Hepatic stellate cell (primary cell): ENCODE measurements at places on chromosomes 3 and 15.

- DNase-seq: no peak
Observed at GRCh38 chr3:132205609-132206008, 111.6 kb upstream of the ACP3 start.

DNA sequence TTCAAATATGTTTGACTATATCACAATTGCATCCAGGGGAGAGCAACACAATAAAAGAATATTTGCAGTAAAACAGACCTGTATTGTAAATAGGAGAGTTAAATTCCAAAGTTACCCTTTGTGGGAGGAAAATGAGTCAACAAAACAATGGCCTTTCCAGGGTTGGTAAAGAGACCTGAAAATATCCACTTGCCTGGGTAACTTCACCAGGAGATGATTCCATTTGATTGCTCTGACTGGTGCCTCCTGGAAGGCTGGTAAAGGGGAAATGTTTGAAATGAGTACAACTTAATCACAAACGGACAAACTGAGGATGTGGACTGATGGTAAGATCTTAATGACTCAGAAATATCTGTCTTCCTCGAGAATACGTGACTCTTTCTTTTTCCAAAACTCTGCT lies 43.6 kb upstream of the SRGAP3 start:
- no peak for DNase-seq

DNA sequence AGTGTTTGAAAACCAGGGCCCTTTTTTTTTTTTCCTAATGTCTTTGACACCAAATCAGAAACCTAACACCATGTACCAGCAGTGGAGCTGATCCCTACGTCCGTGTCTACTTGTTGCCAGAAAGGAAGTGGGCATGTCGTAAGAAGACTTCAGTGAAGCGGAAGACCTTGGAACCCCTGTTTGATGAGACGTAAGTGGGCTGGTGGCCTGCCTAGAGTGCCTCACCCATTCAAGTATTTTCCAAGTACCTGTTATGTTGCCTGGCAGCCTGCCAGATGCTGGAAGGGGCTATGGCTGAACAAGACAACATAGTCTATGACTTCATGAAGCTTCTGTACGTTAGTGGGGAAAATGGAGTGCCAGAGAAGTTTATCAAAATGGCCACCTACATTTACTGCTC lies 39.7 kb downstream of the ESYT3 start:
- no peak for DNase-seq

GRCh38 chr15:39287322-39288195 lies 293.3 kb upstream of the THBS1 start:
- DNase-seq: no peak

DNA sequence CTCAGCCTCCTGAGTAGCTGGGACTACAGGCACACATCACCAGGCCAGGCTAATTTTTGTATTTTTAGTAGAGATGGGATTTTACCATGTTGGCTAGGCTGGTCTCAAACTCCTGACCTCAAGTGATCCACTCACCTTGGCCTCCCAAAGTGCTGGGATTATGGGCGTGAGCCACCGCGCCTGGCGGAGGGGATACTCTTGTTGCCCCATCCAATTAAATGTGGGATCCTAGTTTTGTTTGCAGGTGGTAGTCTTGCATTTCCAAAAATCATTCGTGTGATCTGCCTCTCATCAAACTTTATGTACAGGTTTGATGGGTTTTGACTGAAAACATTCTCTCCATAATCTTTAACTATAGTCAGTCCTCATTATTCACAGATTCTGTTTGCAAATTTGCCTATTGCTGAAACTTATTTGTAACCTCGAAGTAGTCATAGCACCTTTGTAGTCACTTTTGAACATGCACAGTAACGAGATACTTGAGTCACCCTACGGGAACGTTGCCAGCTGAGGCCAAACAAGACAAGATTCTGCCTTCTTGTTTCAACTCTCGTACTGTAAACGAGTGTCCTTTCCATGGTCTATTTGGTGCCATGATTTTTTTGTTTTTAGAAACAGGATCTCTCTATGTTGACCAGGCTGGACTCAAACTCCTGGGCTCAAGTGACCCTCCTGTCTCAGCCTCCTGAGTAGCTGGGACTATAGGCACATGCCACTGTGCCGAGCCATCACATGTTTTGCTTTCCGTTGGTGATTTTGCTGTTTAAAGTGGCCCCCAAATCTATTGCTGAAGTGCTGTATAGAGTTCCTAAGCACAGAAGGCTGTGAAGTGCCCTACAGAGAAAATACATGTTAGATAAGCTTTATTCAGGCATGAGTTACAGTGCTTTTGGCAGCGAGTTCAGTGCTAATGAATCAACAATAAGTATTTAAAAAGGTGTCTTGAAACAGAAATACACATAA lies 8.1 kb upstream of the MAPK6 start:
- no peak for DNase-seq

DNA sequence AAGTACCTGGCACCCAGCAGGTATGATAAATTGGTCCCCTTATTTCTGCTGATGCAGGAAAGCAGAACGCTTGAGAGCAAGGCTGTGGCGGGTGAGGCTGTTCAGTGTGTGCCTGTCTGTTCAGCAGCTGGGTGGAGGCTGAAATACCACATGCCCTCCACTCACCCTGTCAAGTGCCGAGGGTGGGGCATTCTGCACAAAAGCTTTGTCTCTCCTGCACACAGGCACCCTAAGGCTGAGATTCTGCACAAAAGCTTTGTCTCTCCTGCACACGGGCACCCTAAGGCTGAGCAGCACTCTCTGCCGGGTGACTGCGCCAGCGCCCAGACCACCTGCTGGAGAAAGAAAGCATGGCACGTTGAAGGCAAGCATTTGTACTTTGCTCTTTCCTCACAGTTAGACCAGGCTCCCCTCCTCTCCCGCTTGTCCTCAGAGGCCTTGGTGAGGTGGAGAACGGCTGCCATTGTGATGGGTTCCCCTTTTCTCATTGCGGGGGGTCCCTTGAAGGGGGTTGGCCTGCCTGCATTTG lies 97.5 kb downstream of the BDH1 start:
- DNase-seq: no peak

DNA sequence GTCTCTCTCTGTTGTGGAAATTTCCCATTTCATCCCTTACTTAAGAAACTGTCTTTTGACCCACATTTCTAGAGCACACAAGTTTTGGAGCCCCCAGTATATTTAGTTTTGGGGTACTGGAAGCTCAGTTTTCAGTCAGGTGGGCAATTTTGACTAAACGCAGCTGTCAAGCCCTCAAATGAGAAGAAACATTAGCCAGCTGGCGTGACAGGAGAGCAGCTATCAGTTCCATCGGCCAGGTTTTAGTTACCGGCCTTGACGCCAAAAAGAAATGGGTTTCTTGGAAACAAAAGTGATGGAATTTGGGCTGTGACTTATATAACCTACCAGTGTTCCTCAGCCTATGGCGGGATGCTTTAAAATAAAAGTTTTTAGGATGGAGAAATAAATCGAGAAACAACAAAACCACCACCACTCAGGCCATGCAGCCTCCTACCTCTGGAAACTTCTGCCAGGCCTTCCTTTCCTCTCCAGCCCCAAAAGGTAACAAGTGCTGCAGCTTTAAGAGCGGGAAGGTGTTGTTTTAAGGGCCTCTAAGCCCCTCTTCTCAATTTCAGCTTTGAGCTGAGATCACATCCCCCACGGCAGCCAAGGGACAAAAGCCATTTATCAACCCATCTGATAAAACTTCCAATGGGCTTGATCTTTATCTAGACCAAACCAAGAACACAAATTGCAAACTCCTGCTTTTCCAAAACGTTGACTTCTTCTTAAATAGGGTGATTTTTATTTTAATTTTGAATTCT lies 18.3 kb downstream of the RGMA start:
- DNase-seq: no peak

- DNase-seq: peak; percentile 23
Observed at GRCh38 chr15:69141286-69141701, 19.1 kb upstream of the GLCE start.

- no peak for DNase-seq
Observed at GRCh38 chr3:8420612-8421011, 81.0 kb upstream of the LMCD1 start.

- no peak for DNase-seq
Observed at GRCh38 chr3:46857485-46858341, 5.5 kb downstream of the MYL3 start.

DNA sequence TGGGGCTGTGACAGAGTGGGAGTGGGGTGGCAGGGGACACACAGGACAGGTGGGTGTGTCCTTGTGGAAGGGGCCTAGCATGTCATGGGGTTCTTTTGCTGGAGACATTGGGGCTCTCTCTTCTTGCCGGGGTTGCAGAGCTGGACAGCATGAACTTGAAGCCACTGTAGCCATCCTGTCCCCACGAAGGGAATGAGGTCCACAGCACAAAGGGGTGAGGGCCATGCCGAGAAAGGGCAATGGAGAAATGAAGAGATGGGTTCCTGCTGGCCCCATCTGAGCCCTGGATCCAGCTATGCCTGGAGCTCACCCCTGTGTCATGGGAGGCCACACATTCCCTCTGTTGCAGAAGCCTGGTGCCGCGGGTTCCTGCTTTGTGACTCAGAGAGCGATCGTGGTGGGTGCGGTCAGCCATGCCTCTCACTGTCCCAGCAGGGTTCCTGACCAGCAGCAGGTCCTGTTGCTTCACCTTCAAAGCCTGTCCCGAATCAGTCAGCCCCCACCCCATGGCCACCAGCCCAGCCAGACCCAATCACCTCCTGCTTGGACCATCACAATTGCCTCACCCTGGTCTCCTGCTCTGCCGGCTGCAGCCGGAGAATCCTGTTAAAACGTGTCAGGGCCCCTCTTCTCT lies 50.0 kb downstream of the DNAJB8 start:
- DNase-seq: peak; percentile 98

DNA sequence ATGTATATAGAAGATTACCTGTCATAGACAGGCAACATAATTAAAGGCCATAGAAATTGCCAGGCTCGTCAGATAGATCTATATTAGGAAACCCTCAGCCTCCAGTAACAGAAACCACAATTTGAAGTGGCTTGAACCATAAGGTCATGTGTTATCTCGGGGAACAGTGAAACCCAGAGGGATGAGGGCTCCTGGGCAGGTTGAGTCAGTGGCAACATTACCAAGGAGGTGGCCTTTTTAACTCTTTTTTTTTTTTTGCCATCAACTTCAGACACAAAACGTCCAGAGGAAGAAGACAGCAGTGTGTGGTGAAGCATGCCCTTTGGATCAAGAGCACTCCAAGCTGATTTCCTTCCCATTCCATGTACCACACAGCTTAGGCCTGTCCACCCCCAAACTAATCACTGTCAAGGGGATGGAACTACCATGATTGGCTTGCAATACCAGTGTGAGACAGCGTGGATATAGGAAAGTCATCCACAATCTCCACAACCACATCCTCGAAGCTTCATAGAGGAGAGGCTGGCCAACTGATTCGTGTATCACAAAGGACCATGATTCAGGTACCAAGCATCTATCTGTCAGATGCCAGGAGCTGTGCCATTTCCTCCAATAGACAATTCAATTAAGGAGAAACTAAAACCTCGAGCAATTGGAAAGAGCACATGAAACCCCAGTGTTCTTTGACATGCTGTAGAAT lies 999 bp upstream of the KIF7 start:
- DNase-seq: no peak

GRCh38 chr3:112925969-112926368 lies 48.9 kb downstream of the CD200R1 start:
- no peak for DNase-seq

DNA sequence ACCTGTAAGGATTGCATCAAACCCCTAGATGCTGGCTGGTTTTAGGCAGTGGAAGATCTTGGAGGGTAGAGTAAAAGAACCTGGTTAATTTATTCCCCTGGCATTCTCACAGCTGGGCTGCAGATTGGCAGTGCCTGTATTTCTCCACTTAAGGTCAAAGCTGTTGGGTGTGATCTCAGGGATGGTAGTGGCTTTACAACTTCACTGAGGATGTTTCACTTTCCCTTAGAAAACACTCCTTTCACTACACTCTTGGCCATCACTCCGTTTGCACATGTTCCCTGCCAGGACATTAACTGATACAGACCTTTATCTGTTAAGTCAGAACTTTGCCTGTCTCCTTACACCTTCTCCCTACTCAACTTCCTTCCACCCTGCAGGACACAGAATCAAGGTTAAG lies 779.1 kb upstream of the SEMA6D start:
- no peak for DNase-seq

- DNase-seq: no peak
Observed at GRCh38 chr3:100697172-100697571, 12.1 kb upstream of the TFG start.

- no peak for DNase-seq
Observed at GRCh38 chr3:18027161-18027939, 284.9 kb upstream of the TBC1D5 start.

GRCh38 chr15:90576711-90577389 lies 47.1 kb downstream of the CRTC3 start:
- no peak for DNase-seq

- no peak for DNase-seq
Observed at GRCh38 chr3:101279162-101279561, 41.2 kb downstream of the IMPG2 start.

GRCh38 chr15:67551207-67551743 lies 8.8 kb downstream of the MAP2K5 start:
- no peak for DNase-seq

- no peak for DNase-seq
Observed at GRCh38 chr15:78429477-78429876, 8.5 kb upstream of the IREB2 start.

DNA sequence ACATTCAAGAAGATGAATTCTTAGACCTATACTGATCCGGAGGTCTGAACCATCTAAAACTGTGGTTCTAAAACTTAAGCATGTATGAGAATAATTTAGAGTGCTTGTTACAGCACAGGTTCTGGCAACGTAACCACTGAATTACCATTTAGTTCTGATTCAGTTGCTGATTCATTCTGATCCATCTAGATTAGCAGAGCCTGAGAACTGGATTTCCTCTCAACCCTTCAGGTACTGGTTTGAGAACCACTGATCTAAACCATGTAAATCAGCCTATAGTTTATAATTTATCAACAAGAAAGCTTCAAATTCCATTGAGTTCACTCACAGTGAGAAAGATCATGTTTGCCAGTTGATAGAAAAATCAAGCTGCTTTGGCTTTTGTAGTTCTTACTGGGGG lies 1001.1 kb upstream of the EPHA6 start:
- no peak for DNase-seq

DNA sequence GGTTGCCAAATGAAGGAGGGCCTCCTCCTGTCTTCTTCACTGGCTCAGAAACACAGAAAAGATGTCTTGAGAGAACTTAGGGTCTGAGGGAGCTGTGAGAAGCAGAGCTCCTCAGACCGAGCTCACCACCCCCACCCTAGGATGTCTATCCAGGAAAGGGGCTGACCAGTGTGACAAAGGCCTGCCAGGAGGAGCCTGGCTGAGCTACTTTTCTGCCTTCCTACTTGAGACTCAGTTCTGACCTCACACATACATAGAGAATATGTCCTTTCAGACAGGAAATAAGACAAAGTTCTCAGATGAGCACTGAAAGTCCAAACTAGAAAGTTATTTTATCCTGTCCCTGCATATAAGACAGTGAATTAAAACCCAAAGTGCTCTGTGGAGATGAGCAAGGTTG lies 54.5 kb downstream of the KIF9 start:
- DNase-seq: no peak

GRCh38 chr15:29596266-29596665 lies 226.0 kb downstream of the TJP1 start:
- DNase-seq: peak; percentile 47

GRCh38 chr15:51119120-51119519 lies 24.4 kb upstream of the TNFAIP8L3 start:
- no peak for DNase-seq

GRCh38 chr3:23495507-23495906 lies 292.4 kb downstream of the UBE2E2 start:
- DNase-seq: no peak
